Tibial artery (tissue), 4 donors: ENCODE measurements at places on chromosomes 5 and 9.
A peak's percentile ranks its signal among the peaks of the same experiment; 100 is the strongest.

- no peaks in the 10 kb centered on the region for H3K36me3 ChIP-seq
- DNase-seq = no peak
- H3K27me3 ChIP-seq = peaks cover 12% of the 10 kb centered on the region
Observed at GRCh38 chr9:1018121-1018520, 32.0 kb upstream of the DMRT2 start.

DNA sequence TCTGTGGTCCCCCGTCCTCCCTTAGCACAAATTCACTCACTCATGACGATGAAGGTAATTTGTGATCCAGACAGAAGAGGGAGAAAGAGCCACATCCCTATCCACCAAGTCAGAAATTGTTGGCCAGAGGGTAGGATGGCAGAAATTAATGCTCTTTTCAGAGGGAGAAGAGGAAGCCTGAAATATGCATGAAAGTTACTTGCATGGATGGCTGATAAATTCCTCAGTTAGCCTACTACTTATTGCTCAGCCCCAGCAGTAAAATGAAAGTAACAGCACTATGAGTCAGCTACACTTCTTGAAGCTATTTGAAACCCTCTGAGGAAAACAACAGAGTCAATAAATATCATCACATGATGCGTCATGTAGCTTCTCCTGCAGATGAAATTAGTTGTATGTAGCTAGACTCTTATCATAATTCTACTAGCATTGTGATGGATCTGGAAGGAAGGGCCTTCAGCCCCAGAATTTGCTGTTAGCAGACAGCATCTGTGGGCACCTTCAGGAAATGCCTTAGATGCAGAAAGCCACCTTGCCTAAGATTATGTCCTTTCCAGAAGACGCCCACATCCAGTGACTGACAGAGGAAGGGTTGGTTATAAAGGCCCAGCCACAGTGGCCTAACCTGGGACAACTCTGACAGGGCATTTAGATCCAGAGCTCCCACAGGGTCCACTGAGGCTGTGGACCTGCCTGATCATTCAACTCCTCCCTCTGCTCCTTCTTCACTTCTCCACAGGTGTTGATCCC, 81.2 kb upstream of the CCDC112 start:
- H3K27ac ChIP-seq = peak overlapping the region; percentile 21
- peaks cover 10% of the 10 kb centered on the region for H3K4me1 ChIP-seq
- DNase-seq = no peak
- H3K36me3 ChIP-seq = no peaks in the 10 kb centered on the region
- H3K27me3 ChIP-seq = no peaks in the 10 kb centered on the region
- no peak overlapping the region for H3K4me3 ChIP-seq

GRCh38 chr5:72129725-72130124, 22.4 kb downstream of the MAP1B start:
- no peaks in the 10 kb centered on the region for H3K27me3 ChIP-seq
- no peak for DNase-seq
- H3K4me3 ChIP-seq = no peak overlapping the region
- H3K4me1 ChIP-seq = peaks cover 96% of the 10 kb centered on the region
- no peaks in the 10 kb centered on the region for H3K36me3 ChIP-seq

DNA sequence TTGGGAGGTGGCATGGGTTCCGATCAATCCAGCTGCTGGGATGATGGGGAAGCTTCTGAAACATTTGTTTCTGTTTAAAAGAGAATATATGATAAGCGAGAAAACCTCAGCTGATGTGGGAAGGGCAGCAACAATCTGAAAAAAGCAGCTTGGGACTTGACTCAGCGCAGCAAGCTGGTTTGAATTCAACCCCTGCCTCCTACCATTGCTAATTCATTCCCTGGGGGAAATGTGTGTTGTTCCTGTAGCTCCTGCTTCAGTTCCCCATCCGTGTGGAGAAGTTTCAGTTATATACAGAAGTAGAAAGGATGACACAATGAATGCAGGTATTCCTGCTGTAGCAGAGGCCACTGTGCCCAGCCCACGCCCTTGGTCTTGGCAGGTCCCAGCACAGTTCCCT, 145.1 kb downstream of the NXNL2 start:
- DNase-seq = no peak
- H3K4me3 ChIP-seq = no peak overlapping the region
- no peak overlapping the region for H3K27ac ChIP-seq
- peaks cover 25% of the 10 kb centered on the region for H3K4me1 ChIP-seq
- H3K36me3 ChIP-seq = no peaks in the 10 kb centered on the region

DNA sequence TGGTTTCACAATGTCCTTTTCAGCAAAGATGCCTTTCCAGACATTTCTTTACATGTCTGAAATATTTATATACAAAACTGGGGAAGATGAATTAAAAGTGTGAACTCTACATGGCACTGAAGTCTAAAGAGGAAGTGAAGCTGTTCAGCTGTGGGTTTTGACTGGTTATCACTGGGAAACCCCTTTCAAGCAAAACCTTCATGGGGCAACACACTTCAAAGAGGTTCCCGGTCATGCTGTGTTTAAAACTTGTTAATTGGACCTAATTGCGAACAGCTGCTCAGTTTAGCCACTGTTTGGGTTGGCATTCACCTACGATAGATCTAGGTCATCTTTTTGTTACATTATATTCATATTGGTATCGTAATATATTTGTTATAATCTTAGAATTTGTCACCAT, 20.0 kb upstream of the GDNF start:
- H3K4me1 ChIP-seq = no peaks in the 10 kb centered on the region
- DNase-seq = no peak
- no peaks in the 10 kb centered on the region for H3K27me3 ChIP-seq
- no peak overlapping the region for H3K4me3 ChIP-seq

GRCh38 chr5:76710991-76711390, 4.9 kb upstream of the F2R start:
- H3K4me3 ChIP-seq = no peak overlapping the region
- H3K27ac ChIP-seq = peak overlapping the region; percentile 45
- peaks cover 15% of the 10 kb centered on the region for H3K4me1 ChIP-seq

- no peaks in the 10 kb centered on the region for H3K27me3 ChIP-seq
- H3K36me3 ChIP-seq = no peaks in the 10 kb centered on the region
- no peak overlapping the region for H3K4me3 ChIP-seq
- H3K4me1 ChIP-seq = no peaks in the 10 kb centered on the region
Observed at GRCh38 chr5:117082977-117083376, 508.4 kb upstream of the SEMA6A start.

DNA sequence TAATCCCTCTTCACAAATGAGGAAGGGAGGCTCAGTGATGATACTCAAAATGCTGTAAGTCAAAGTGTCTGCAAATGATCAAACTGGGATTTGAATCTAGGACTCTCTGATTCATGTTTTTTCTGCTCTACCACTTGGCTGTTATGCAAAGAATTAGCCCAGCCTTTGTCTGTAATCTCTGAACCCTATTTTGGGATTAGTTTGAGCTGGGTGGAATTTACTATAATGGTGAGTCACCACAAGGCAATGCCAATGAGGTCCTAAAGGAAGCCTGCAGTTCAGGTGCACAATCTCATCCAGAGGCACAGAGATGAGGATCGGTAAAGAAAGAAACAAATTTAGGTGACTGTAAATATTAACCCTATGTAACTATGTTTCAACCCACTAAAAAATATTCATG, 29.2 kb downstream of the RFK start:
- H3K27ac ChIP-seq = no peak overlapping the region
- no peak overlapping the region for H3K4me3 ChIP-seq
- DNase-seq = no peak
- H3K36me3 ChIP-seq = no peaks in the 10 kb centered on the region
- no peaks in the 10 kb centered on the region for H3K4me1 ChIP-seq

GRCh38 chr9:72951520-72952380, 1.1 kb downstream of the ALDH1A1 start:
- H3K4me1 ChIP-seq = no peaks in the 10 kb centered on the region
- no peaks in the 10 kb centered on the region for H3K36me3 ChIP-seq
- peak overlapping the region; percentile 64 for H3K27ac ChIP-seq
- no peaks in the 10 kb centered on the region for H3K27me3 ChIP-seq

GRCh38 chr5:135445306-135445985, 1.7 kb downstream of the DCANP1 start:
- no peaks in the 10 kb centered on the region for H3K4me1 ChIP-seq
- H3K4me3 ChIP-seq = no peak overlapping the region
- H3K27me3 ChIP-seq = no peaks in the 10 kb centered on the region

GRCh38 chr5:72160959-72161358, 53.7 kb downstream of the MAP1B start:
- no peak overlapping the region for H3K4me3 ChIP-seq
- peak overlapping the region; percentile 50 for H3K27ac ChIP-seq
- no peaks in the 10 kb centered on the region for H3K27me3 ChIP-seq
- no peaks in the 10 kb centered on the region for H3K36me3 ChIP-seq
- H3K4me1 ChIP-seq = peaks cover 95% of the 10 kb centered on the region
- DNase-seq = no peak

GRCh38 chr9:69599232-69599971, 72.8 kb downstream of the APBA1 start:
- no peaks in the 10 kb centered on the region for H3K4me1 ChIP-seq
- no peaks in the 10 kb centered on the region for H3K27me3 ChIP-seq
- no peak overlapping the region for H3K27ac ChIP-seq
- DNase-seq = no peak
- no peaks in the 10 kb centered on the region for H3K36me3 ChIP-seq
- H3K4me3 ChIP-seq = no peak overlapping the region
